ENCODE measurements at places on chromosomes 11 and 22.

- no peak for DNase-seq
These were observed 10.2 kb downstream of the PHF5A start for GRCh38 chr22:41458161-41458728.

GRCh38 chr11:60774726-60775125 lies 10.4 kb upstream of the MS4A10 start:
- no peak for DNase-seq

DNA sequence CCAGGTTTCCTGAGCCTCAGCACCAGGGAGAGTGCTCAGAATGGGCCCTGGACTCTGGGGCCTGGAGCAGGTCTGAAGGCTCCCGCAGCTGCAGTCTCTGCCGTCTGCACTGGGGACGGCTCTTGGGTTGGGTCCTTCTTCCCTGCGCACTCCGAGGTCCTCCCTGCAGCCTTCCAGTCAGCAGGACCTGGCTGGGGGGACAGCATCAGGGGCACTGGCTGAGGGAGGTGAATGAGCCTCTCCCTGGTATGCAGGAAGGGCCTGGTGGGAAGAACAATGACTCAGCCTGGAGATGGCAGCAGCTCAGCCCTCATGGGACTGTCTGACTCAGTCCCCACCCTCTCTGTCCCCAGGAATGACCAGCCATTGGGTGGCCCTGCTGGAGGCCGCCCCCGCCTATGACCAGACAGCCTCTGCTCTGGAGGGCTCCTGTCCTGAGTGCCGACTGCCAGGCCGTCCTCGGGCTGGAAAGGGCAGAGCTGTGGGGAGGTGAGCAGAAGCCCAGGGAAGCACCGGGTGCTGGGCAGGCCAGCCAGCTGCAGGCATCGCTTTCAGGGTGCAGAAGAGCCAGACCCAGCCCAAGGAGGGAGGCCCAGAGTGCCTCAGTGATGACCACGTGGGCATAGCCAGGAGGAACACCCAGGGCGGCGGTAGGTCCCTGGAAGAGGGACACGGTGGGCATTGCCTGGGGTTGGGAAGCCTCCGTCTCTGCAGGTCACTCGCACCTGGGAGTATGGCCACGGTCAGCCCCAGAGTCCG lies 455.0 kb downstream of the BRD1 start:
- no peak for DNase-seq

DNA sequence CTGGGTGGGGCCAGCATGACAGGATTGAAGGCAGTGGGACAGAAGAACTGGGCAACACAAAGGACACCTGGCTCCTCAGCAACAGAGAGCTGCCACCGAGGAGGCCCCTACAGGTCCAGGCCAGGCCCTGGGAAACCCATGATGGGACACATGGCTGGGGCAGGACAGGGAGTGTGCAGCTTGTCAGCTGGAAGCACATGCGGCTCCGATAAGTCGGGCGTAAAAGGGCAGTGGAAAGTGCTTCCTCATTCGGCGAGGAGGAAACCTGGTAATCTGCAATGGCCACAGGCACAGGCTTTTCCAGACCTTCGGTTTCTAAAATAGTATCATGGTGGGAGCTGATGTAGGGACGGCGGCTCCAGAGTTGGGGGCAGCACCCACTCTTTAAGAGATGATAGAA lies 16.5 kb downstream of the GNAZ start:
- no peak for DNase-seq

GRCh38 chr11:130168105-130168504 lies 8.5 kb downstream of the ST14 start:
- DNase-seq, result no peak

GRCh38 chr11:112534208-112534607 lies 273.5 kb upstream of the PLET1 start:
- no peak for DNase-seq

DNA sequence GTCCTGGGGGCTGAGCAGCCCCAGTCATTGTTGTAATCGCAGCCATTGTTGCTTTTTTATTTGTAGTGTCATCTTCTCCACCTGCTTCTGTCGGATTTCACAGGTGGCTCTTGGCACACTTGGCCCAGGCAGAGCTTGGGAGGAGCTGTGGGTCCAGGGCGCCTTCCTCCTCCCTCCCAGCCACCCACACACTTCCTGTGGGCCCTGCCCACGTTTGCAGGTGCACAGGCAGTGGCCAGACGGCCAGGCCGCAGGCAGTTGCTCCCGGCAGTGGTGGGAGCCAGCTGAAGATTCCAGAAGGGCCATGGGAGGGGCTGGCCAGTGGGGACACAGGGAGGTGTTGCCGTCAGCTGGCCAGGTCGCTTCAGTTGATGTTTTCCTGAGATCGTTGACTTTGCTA lies 1191.9 kb downstream of the BRD1 start:
- DNase-seq, result no peak

- no peak for DNase-seq
These were observed 5.1 kb downstream of the FAM118B start for GRCh38 chr11:126216526-126217305.

DNA sequence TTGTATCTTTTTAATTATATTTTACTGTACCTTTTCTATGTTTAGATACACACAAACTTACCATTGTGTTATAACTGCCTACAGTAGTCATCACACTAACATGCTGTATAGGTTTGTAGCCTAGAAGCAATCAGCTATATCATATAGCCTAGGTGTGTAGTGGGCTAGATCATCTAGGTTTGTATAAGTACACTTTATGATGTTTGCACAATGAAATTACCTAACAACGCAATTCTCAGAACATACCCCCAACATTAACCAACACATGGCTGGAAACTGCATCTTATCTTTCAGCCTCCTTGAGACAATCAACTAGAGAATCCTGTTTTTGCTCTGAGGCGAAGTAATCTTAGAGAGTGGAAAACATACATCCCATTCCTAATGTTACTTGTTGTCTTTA lies 60.2 kb upstream of the MTMR2 start:
- no peak for DNase-seq

GRCh38 chr11:36400766-36401455 lies 104.8 kb downstream of the PRR5L start:
- DNase-seq, result no peak

GRCh38 chr22:41240377-41241132 lies at the start of gene CHADL:
TSS of gene CHADL (minus strand) at chr22:41240931. CDS start at chr22:41240881, 50 bp downstream.
- DNase-seq, result no peak

DNA sequence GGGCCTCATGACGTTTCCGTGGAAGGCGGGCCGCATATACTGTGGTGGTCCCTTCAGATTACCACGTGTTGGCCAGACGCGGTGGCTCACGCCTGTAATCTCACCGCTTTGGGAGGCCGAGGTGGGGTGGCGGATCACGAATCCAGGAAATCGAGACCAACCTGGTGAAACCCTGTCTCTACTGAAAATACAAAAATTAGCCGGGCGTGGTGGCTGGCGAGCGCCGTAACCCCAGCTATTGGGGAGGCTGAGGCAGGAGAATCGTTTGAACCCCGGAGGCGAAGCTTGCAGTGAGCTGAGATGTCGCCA lies 853 bp upstream of the DENND6B start:
- DNase-seq, result no peak

- DNase-seq, result no peak
These were observed 47.8 kb upstream of the CLDN5 start for GRCh38 chr22:19571995-19572394.

DNA sequence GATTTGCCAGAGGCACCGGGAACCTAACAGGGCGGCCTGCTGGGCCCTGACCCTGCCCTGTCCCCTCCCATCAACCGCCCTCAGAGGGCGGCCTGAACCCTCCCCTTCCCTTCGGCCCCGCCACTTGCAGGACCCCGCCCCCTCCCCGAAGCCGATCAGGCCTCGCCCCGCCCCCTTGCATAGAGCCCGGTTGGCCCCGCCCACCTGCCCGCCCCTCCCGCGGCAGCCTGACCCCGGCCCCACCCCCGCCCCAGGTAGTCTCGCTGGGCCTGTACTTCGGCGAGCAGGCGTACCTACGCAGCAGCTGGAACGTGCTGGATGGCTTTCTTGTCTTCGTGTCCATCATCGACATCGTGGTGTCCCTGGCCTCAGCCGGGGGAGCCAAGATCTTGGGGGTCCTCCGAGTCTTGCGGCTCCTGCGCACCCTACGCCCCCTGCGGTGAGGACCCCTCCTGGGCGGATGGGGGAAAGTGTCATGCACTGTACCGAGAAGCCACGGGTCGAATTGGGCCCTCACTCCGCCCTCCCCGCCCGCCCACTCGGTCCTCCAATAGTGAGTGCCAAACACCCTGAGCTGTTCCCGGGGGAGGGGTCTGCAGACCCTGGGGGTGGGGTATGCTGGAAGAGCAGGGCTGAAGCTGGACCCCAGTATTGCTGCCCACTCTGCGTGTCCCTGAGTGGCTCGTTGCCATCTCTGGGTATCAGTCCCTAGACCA lies 94.1 kb downstream of the CACNA1I start:
- no peak for DNase-seq

GRCh38 chr11:108859510-108859909 lies 194.6 kb downstream of the DDX10 start:
- DNase-seq, result no peak

DNA sequence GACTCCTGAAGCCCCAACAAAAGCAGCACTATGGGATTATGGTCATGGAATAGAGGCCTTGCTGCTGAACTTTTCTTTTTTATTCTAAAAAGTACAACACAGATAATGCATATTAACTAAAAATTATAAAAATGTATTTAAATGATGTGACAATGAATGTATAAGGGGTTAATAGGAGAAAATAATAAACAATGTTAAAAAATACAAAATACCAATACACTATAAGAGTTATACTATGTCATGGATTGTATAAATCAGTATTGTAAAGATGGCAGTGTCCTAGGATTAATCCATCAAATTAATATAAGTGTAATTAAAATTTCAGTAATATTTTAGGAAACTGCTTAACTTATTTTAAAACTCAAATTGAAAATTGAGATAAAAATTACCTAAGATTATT lies 58.3 kb upstream of the TOP3B start:
- DNase-seq, result no peak

GRCh38 chr22:23762842-23763578 lies at the start of gene C22orf15:
TSS of gene C22orf15 (plus strand) at chr22:23762990. CDS start at chr22:23763307, 317 bp downstream.
- no peak for DNase-seq

DNA sequence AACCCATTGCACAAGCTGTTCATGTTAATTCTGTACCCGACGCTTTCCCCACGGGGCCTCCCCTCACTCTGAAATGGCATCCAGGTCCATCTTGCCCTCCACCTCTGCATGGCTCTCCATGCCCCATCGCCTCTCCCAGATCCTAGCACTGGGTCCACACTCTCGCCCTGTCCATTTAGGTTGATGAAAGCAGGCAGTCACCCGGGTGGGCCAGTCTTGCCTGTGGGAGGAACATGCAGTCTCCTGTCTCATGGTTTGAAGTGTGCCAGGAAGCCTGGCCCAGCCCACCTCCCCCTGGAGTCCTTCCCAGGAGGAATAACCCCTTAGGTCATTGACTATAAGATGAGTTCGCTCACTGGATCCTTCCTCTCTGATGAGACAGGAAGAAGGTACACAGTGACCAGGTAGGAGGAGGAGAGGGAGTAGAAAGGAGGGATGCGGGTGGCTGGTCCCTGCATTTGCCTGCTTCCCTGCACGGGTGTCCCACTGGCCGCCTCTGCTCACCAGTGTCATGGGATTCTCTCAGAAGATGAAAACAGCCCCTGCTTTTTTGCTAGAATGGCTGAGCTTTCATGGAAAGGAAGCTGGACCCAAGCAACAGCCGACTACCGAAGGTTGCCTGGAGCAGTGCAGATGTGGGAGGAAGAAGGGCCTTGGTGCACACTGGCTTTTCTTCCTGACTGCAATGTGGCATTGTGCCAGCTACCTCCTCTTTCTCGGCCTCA lies 6.8 kb downstream of the TMEM121B start:
- no peak for DNase-seq

DNA sequence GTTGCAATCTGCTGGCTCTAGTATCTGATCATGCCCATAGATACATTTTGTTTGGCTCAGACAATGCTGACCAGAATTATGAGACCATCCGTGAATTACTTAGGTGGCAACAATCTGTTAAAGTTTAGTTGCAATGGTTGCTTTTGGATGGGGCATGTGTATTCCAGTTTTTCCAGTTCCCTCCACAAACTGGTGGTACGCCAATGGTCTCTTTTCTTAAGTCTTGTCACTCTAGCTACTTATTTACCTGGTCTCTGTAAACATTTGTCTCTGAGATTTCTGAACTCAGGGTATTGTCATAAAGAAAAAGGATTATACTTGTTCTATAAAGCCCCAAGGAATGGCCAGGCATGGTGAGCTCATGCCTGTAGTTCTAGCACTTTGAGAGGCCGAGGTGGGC lies 65.9 kb downstream of the PGR start:
- no peak for DNase-seq

GRCh38 chr11:131037873-131038272 lies 121.6 kb upstream of the SNX19 start:
- no peak for DNase-seq

DNA sequence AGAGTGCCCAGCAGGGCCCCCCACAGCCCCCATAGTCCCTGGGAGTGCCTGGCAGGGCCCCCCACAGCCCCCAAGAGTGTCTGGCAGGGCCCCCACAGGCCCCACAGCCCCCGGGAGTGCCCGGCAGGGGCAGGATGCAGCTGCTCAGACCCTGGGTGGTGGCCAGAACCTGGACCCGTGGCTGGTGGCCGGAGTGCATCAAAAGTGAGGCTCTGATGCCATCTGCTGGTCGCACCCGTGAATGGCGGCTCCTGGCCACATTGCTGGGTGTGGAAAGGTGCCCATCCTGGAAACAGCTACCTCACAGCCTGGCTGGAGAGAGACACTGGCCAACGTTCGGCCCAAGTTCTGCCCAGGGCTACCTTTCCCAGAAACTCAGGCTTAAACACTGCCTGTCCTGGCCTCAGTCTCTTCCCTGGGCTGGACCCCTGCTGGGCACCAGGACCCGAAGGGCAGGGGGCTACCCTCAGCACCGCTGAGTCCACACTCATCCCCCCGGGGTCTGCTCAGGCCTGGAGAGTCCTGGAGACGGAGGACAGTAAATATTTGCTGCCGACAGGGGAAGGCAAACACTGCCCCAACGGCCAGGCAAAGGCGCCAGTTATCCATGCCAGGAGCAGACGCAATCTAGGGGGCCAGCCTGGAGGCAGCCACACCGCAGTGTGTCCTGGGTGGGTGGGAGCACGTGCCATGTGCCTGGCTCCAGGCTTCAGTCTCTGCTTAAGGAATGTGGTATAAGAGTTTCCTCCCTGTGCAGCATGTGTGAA lies 4.4 kb downstream of the INS start:
- peak; percentile 9 for DNase-seq

DNA sequence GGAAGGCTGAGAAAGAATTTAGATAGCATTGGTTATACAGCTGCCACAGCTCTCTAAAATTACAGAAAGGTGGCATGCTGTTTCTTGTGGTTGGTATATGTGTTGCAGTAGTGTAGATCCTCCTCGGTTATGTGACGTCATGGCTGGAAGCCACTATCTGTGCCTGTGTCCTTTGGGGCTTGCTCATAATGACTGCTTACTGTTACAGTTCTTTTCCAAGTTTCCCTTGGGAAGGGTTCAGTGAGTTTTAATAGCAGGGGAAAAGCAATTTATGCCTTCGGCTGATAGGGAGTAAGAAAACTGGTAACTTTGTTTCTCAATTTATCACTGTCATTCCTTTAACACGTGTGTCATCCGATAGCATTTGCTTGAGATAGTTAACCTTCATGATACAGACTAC lies 47.2 kb downstream of the POLD3 start:
- DNase-seq, result no peak

DNA sequence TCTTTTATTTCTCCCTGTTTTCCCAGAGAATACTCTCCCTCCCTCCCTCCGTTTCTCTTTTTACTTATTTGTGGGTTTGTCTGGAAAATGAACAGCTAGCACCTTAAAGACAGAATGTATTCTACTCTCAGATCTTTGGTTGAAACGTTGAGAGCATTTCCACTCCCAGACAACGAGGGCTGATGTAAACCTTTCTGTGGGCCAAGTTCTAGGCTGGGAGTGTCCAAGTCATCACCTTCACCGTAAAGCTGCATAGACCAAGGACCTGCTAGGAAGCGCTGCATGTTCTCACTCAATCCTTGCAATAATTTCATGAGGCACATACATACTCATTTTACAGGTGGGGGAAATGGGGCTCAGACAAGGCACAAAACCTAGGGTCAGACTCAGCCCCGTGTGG lies 32.4 kb downstream of the MYH9 start:
- no peak for DNase-seq

Measured in NK-92 treated with Interleukin-12 subunit alpha and Interleukin-12 subunit beta, amount 100 ng/mL, for 24 hours (cell line).